Pons (tissue), 1 donor: ENCODE measurements at places on chromosomes 5 and 9.

GRCh38 chr5:138339091-138339456 is 1.0 kb downstream of the FAM53C start:
- DNase-seq, result no peak

- no peak for DNase-seq
Measured at GRCh38 chr9:75712700-75713099, 177.8 kb upstream of the PCSK5 start.

DNA sequence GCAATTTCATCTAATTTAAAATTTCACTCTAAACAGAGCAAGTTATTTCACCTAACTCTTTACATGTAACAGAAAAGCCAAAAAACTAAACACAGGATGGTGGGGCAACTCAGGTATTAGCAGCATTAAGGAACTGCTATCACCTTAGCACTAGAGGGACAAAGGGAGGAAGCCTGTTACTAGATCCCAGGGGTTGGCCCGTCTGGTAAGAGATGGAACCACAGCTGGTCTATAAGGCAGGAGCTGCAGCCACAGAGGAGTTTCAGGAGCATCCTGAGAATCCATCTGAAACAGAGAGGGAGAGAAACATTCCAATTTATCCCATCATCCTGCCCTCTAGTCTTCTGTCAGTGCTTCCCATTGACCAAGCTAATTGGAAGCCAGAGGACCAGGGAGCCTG is 300.3 kb downstream of the MRPS30 start:
- DNase-seq, result no peak

GRCh38 chr9:68797116-68797515 is 92.1 kb downstream of the PIP5K1B start:
- no peak for DNase-seq

GRCh38 chr5:109347252-109347888 is 62.4 kb downstream of the PJA2 start:
- peak; percentile 19 for DNase-seq

- no peak for DNase-seq
Measured at GRCh38 chr9:109072133-109072692, 47.5 kb downstream of the TMEM245 start.

- no peak for DNase-seq
Measured at GRCh38 chr9:18566121-18566520, 92.2 kb downstream of the ADAMTSL1 start.

DNA sequence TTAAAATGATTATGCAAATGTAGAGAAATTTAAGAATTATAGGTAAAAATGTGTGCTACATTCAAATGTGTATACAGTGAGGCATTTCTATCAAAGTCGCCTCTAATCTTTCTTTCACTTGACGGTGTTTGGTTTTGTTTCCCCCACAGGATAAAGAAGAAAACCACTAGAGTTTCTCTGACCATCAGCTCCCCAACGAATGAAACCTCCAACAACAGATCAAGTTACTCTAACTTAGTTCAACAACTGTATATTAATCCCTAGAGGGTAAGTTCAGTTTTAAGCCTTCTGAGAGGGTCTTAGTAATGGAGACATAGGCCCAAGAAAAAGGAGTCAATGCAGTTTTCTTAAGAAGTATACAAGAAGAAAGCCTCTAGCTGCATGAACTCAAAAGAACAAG is 11.5 kb upstream of the MYOT start:
- DNase-seq, result no peak

DNA sequence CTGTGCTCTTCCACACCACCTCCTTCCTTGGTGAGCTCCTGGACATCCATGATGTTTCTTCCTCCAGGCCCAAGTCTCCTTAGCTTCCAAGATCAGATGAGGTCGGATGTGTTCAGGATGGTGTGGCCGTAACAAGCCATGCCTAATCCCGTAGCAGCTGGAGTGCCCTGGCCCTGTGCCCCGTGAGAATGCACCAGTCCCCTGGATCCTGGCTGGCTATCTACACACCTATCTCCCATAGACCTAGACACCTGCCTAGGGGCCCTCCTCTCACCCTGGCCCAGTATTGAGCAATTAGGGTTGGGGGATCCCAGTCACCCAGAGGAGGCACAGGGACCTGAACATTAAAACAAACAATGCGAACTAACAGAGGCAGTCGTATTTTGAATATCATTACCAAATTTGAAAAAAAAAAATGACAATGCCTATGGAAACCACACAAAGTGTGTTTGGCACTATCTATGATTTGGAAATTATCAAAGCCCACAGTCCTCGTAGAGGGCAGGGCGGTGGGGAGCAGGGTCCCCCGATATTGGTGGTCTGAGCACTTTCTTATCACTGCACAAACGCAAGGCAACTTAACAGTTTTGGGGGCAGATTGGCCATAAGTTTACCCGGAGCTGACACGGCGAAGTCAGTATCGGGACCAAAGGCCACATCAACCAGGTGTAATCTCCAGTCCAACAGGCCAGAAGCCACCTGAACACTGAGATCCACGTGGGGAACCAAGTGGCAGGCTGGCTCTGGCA is 13.2 kb downstream of the ENG start:
- DNase-seq, result no peak

GRCh38 chr9:103978396-103978795 is 115.7 kb upstream of the SMC2 start:
- DNase-seq, result no peak

DNA sequence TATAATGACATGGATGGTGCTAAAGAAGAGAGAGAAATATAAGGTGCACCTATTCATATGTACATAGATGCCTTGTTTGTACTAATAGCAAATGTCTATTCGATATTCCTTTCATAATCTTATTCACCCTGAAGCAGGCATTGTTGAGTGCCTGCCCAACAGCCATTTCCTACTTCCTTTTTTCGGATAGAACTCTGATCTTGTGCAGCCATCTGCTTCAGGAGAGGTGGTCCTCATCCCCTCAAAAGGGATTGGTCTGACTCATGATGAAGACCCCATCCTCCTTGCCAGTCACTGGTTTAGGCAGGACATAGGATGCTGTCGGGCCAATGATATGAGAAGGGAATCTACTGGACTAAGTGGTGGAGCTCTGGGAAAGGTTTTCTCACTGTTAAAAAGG is 8.4 kb upstream of the RANBP3L start:
- no peak for DNase-seq

- DNase-seq, result no peak
Measured at GRCh38 chr9:127634698-127635097, 22.6 kb downstream of the STXBP1 start.

DNA sequence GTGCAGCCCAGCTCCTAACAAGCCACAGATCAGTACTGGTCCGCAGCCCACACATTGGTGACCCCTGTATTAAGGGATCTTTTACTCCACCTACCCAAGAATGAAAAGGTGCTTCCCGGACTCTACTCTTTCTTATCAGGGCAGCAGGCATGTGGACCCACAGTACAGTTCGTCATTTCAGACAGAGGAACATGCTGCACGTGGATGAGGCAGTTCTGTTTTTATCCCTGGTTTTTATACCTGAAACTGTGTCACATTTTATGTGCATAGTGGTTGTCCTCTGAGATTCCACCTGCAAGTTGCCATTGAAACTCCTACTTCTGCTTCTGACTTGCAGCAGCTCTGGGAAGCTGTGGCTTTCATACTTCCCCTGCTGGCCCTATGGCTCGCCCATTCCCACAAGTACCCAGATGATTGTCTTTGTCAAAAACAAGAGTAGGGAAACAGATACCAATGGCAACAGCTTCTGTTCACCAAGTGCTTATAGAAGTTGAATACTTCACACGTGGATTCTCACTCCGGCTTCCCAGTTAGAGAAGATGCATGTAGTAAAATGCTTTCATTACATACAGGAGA is 208.0 kb downstream of the TRIO start:
- DNase-seq, result peak; percentile 39

GRCh38 chr5:151097061-151097460 is 16.2 kb upstream of the TNIP1 start:
- DNase-seq, result no peak

DNA sequence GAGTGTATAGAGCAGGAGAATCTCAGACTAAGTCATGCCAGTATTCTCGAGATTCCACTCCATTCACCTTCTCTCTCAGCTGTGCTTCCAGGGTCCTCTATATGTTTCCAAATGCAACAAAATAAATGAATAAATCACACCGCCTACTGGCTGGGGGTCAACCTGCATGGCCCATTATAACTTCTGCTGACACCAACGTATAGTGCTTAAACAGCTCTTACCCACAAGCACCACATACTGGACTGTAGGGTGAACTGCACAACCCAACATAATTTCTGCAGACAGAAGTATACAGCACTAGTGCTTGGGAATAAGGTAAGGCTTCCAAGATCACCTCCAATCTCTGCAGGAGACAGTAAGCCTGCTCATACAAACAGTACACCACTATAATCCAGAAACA is 33.1 kb upstream of the HTR4 start:
- no peak for DNase-seq

DNA sequence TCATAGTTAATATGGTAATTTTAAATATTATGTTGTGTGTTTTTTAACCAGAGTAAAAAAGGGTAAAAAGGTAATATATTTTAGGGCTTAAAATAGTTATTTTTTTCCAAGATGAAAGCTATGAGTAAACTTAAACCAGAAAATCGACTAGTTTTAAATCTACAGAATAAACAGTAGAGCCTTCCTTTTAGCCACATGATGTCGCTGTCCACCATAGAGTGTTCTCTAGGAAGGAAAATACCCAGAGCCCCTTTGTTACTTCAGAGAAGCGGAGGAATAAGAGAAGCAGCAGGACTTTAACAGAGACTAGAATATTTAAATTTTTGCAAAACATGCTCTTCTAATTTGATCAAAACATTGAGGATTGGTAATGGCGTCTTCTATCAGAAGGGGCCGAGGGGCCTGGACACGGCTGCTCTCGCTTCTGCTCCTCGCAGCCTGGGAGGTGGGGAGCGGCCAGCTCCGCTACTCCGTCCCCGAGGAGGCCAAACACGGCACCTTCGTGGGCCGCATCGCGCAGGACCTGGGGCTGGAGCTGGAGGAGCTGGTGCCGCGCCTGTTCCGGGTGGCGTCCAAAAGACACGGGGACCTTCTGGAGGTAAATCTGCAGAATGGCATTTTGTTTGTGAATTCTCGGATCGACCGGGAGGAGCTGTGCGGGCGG is at the start of gene PCDHA2:
Gene PCDHA2 (plus strand): TSS at position 258 of the 664 bp plus-strand sequence.
- DNase-seq, result peak; percentile 68

DNA sequence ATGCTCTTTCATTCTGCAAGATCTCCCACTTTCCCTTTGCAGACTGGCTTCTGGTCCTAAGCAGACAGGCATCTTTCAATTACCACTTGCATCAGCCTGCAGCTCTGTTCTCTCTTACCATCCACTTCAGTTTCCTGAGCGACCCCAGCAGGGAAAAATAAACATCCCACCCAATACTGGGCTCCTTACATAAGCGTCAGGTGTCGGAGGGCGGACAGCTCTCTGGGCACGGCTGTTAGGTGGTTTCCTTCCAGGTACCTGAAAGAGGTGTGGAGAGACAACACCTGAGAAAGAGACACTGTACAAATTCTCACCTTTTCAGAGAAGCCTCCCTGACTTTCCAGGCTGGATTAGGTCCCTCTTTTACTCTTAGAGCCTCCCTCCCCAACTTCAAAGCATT is 145.1 kb upstream of the PANK3 start:
- DNase-seq, result no peak

DNA sequence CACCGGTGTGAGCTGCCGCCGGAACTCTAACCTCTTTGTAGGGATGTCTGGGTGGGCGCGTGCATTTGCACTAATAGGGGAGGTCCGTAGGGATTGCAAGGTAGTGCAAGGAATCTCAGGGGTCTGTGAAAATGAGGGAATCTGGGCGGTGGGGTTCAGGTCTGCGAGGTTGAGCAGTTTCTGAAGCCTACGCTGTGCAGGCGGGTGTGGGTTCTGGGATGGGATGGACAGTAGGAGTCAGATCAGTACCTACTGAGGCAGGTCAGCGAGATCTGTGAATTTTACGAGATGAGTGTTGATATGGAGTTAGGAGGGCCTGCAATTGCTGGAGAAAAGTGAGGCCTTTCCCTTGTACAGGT is 856 bp upstream of the ATOSB start:
- DNase-seq, result no peak

GRCh38 chr9:81245254-81245956 is 443.9 kb downstream of the TLE1 start:
- no peak for DNase-seq

- no peak for DNase-seq
Measured at GRCh38 chr9:96158147-96158546, 143.8 kb downstream of the HSD17B3 start.

DNA sequence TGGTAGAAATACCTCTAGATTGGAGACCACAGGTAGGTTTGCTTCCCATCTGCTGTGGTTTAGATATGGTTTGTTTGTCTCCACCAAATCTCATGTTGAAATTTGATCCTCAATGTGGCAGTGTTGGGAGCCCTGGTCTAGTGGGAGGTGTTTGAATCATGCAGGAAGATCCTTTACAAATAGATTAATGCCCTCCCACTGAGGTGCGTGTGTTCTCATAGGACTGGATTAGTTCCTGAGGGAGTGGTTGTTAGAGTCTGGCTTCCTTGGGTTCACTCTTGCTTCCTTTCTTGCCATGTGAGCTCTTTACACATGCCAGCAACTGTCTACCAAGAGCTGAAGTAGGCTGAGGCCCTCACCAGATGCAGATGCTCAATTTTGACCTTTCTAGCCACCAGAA is 391.1 kb upstream of the GRIA1 start:
- no peak for DNase-seq

GRCh38 chr5:176723440-176723839 is 76.2 kb downstream of the TSPAN17 start:
- no peak for DNase-seq

DNA sequence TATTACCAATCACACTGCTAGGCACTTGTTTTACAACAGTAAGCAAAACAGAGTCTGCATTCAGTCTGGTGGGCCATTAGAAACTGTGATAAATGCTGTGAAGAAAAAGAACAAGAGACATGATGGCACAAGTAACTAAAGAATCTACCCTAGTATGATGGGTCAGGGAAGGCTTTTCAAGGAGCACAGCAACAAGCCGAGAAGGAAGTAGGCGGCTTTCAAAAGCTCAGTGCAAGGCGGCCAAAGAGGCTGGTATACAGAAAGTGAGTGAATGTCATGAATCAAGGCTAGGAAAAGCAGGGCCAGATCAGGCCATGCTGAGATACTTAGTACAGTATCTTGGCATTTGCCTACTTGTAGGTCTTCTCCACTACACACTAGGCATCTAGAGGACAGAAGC is 76.4 kb downstream of the ECPAS start:
- no peak for DNase-seq

- no peak for DNase-seq
Measured at GRCh38 chr5:169569513-169569912, 14.1 kb upstream of the SPDL1 start.

DNA sequence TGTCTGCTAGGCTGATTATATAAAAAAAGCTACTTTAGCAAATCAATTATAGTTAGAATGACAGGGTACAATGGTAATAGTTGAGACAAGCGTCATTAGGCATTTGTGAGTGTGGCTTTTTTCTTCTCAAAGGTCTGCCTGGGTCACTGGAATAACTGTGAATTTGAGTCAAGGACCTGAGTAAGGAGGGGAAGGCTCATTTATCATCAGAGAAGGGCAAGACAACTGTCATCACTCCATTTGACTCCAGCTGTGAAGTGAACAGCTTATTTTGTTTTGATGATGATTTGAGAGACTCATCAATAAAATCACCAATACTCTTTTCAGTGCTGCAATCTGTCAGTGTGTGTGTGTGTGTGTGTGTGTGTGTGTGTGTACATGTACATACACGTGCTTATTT is 118.6 kb downstream of the MAT2B start:
- DNase-seq, result no peak

GRCh38 chr9:34963552-34963951 is 5.5 kb downstream of the PHF24 start:
- DNase-seq, result no peak
